ENCODE measurements at places on chromosomes 6 and 20.

DNA sequence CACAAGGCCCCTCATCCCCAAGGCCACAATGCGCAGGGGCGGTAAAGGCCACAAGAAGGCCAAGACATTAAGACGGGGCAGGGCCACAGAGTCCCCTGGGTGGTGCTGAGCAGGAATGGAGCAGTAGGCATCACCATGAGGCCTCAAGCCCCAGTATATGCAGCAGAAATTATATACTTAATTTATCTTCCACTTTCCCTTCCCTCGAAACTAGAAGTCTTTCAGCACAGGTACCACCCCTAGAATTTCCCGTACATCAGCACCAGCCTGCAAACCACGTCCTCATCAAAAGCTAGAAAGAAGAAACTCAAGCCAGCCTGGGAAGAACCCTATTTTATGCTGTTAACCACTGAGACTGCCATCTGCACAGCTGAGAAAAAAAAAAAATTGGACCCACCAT is 89.4 kb downstream of the PLG start:
- no peak for DNase-seq

DNA sequence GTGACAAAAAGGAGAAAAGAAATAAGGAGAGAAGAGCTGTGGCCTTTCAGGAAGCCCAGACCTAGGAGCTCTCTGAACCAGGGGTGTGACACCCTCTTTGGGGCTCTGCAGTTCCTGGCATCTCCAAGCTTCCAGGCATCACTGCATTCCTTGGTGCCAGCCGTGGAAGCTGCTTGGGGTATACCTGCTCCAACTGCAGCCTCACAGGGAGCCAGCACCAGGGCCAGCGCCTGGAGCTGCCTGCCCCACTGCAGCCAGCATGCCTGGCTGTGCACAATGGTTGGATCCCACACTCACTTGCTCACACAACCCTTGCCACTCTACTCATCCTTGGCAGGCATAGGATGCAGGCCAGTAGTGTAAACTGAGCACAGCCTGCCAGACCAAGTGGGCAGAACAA is 242.1 kb upstream of the GJE1 start:
- no peak for DNase-seq

- no peak for DNase-seq
Observed at GRCh38 chr6:77463861-77464494, 687 bp upstream of the HTR1B start.

- no peak for DNase-seq
Observed at GRCh38 chr6:24536466-24536865, 41.7 kb downstream of the ALDH5A1 start.

- DNase-seq, result no peak
Observed at GRCh38 chr20:20443504-20443903, 75.6 kb downstream of the INSM1 start.

- no peak for DNase-seq
Observed at GRCh38 chr6:87498048-87498447, 25.3 kb downstream of the SLC35A1 start.

DNA sequence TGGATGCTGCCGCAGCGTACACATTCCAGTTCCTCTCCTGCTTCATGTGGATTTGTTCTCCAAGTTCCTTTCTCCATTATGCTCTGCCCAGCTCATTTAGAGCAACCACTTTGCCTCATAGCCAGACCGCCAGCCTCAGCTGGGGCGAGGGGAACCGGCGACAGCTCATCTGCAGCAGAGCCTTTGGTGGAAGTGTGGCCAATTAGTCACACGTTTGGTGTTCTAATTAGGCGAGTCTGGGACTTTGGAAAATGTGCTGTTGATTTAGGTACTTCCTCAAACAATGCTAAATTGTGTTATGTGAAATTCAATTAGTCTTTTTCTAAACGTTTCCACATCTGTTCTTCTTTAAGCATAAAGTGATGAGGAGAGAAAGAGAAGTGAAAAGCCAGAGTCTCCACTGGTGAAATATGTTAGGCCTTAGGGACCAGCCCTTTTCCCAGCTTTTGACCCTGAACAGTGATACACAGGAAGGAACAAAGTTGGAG is 217.9 kb downstream of the TBX18 start:
- DNase-seq, result no peak

- DNase-seq, result no peak
Observed at GRCh38 chr6:4635666-4636065, 140.5 kb upstream of the CDYL start.
